ENCODE measurements at places on chromosomes 11 and 22. TPM values are rescaled to one million over a fixed set of nuclear protein-coding genes. Genes with fewer than 3 reads are reported as not detected.

ALDH3B1 gene
- 0.81 TPM for polyA plus RNA-seq

DNA sequence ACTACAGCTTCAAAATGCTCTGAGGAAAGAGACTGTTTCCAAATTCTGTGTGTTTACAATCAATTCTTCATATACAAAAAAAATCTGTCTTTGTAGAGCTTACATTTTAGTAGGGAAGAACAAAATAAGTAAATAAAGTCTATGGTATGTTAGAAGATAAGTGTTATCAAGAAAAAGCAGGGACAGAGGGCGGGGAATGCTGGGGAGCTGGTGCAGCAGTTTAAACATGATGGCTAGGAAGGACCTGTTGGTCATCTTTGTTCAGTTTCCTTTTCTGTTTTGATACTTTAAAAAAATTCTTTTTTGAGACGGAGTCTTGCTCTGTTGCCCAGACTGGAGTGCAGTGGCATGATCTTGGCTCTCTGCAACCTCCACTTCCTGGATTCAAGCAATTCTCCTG, 16.1 kb downstream of the TMEM25 start:
- H3K4me3 ChIP-seq: no peak overlapping the region
- DNase-seq: no peak
- no peaks in the 10 kb centered on the region for H3K27me3 ChIP-seq
- no peak overlapping the region for H3K27ac ChIP-seq
- peaks cover 13% of the 10 kb centered on the region for H3K36me3 ChIP-seq

GRCh38 chr11:10611979-10612862, 43.8 kb upstream of the LYVE1 start:
- no peak overlapping the region for H3K4me3 ChIP-seq
- peak; percentile 75 for DNase-seq
- no peaks in the 10 kb centered on the region for H3K36me3 ChIP-seq
- peaks cover 80% of the 10 kb centered on the region for H3K4me1 ChIP-seq
- no peaks in the 10 kb centered on the region for H3K27me3 ChIP-seq
- H3K27ac ChIP-seq: peak overlapping the region; percentile 84

OR4P4 gene
- polyA plus RNA-seq: not detected

DNA sequence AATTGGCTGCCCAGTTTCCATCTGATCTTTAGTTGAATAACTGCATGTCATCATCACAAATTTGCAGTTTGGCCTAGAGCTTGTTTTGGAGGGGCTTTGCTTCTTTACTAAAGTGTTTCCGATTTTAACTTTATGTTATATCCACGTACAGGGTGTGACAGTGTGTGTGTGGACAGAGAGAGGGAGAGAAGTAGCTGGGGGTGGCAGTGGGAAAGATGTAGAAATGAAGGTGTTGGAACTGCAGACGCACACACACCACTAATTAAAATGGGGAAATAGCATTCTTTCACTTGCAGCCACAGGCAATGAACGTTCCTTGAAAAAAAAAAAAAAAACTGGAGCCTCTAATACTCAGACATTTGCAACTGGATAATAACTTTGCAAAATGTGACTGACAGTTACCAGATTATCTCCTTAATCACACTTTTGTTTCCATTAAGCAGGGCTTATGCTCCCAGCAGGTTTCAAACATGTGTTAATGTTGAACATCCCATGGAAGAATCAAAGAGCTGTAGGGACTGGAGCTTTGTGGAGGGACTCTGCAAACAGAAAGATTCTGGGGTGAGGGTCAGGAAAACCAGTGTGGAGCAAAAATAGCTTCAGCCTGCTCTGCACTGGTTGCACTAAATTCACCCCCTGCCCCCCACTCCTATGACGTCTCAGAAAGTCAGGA, 238.1 kb upstream of the TENM4 start:
- no peaks in the 10 kb centered on the region for H3K36me3 ChIP-seq
- no peak overlapping the region for H3K27ac ChIP-seq
- no peaks in the 10 kb centered on the region for H3K4me1 ChIP-seq
- no peaks in the 10 kb centered on the region for H3K27me3 ChIP-seq

- H3K4me1 ChIP-seq: no peaks in the 10 kb centered on the region
- H3K4me3 ChIP-seq: no peak overlapping the region
- no peak for DNase-seq
- no peaks in the 10 kb centered on the region for H3K36me3 ChIP-seq
- no peak overlapping the region for H3K27ac ChIP-seq
Measured at GRCh38 chr11:26187639-26188038, 144.3 kb upstream of the ANO3 start.

MIOX gene
- polyA plus RNA-seq: 0.12 TPM

BTG4 gene
- not detected for polyA plus RNA-seq

DNA sequence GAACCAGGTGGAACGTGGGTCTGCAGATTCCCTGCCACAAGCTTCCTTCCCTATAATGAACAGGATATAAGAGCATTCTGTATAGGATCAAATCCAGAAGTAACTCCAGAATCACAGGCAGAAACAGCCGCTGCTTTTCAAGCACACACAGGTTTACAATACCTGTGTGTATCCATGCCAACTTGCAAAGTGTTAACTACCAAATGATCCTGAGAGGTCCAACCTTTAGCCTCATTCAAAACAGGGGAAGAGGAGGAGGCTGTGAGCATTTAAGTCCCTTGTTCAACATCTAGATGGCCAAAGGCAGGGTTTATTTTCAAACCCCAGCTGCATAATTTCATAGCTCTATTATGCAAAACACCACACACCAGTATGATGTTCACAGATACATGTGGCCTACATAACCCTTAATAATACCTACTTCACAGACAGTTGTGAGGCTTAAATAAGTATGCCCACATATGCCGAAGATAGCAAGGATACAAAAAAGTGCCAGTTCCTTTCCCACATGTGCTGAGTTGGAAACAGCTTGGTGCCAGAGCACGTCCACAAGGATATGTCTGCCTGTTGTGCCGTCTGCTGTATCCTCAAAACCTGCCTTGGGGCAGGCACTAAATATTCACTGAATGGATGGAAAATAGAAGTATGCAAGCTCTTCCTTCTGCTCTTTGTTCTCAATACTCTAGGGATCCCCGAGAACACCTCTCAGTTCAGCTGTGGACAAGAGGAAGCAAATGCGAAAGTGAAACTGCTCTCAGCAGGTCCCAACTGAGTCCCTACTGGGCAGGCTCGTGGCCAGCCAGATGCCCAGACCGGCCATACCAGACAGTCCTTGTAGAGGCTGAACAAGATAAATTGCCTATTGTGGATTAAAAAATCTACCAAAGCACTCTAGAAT, 66.8 kb downstream of the LARGE1 start:
- no peaks in the 10 kb centered on the region for H3K27me3 ChIP-seq
- no peak overlapping the region for H3K4me3 ChIP-seq
- H3K36me3 ChIP-seq: no peaks in the 10 kb centered on the region

Measured in B cell (primary cell).